RPMI7951 (cell line): ENCODE measurements at places on chromosomes 13 and 19.

- DNase-seq: no peak
These were observed 681 bp downstream of the ZNF837 start for GRCh38 chr19:58380037-58380661.

DNA sequence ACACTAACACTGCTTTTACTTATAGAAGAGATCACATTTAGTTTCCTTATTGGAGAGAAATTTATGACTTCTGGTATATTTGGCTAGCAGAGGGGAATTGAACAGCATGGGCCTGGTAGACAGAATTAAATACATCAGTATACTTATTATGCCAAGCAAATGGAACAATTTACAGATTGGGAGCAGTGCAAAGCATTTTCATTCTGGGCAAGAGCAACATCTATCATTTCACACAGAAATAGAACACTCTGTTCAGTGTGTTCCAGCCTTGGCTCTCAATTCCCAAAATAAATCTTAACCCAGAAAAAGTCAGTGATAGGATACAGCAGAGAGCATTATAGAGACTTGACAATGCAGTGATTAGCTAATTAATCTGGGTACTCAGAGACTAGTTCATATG, 604.0 kb upstream of the SLITRK6 start:
- no peak for DNase-seq

- DNase-seq: no peak
These were observed 207.4 kb downstream of the NHLRC3 start for GRCh38 chr13:39245688-39246087.

DNA sequence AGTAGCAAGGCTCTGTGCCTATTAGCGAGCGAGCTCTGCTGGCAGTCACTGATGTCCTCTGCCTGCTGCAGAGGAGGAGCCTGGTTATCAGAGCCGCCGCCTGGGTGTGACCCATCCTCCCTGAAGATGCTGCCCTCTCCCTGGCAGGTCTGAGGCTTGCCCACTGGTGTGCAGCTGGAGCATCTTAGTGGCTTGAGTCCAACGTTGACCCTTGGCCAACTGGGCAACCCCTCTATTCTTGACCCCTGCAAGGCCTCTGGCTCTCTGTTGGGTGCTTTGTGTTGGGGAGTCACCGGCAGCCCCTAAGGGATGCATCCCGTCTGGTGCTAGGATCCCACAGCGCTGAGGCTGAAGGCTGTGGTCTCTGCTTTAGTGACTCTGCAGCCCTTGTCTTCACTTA, 277.9 kb upstream of the SOX1 start:
- no peak for DNase-seq

- no peak for DNase-seq
These were observed 22.9 kb downstream of the TLE2 start for GRCh38 chr19:3006075-3006767.

- DNase-seq: no peak
These were observed 53.5 kb upstream of the SOX21 start for GRCh38 chr13:94765814-94766213.

GRCh38 chr13:43805071-43805468, 18.3 kb upstream of the ENOX1 start:
- peak; percentile 89 for DNase-seq

GRCh38 chr13:93966267-93966936, 513.1 kb downstream of the DCT start:
- no peak for DNase-seq

DNA sequence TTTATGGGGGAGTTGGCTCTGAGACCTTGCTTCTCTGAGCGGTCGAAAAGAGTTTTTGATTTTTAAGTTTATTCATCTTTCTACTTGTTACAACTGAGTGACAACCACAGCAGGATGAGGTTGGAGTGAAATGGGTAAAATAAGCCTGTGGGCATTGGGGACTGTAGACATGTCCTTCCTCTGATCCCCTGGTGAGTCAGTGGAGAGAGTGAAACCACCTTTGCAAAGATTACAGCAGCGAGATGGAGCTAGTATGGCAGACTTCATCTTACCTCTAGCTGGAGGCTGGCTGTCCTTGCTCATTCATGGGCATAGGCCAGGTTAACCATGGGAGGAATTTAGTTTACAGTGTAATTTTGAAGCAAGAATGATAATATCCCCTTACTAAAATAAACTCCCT, 30.9 kb upstream of the PSG9 start:
- DNase-seq: peak; percentile 62

- no peak for DNase-seq
These were observed 37.5 kb upstream of the ADGRE1 start for GRCh38 chr19:6849876-6850275.

GRCh38 chr19:4007021-4007835, at the start of gene PIAS4:
Gene PIAS4, plus strand, starts transcription at chr19:4007736. Its CDS starts 25 bp downstream, at chr19:4007761.
- DNase-seq: peak; percentile 91

DNA sequence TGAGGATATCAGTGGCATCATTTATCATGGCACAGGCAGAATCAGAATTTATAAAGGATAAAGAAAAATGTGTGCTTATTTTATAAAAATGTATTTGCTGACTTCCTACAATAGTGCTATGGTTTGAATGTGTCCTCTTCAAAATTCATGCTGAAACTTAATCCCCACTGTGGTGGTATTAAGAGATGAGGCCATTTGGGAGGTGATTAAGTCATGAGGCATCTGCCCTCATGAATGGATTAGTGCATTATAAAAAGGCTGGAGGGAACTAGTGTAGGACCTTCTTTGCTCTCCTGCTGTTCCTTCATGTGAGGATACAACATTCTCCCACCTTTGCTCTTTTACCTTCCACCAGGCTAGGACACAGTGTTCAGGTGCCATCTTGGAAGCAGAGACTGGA, 212.8 kb downstream of the RFC3 start:
- DNase-seq: peak; percentile 28

DNA sequence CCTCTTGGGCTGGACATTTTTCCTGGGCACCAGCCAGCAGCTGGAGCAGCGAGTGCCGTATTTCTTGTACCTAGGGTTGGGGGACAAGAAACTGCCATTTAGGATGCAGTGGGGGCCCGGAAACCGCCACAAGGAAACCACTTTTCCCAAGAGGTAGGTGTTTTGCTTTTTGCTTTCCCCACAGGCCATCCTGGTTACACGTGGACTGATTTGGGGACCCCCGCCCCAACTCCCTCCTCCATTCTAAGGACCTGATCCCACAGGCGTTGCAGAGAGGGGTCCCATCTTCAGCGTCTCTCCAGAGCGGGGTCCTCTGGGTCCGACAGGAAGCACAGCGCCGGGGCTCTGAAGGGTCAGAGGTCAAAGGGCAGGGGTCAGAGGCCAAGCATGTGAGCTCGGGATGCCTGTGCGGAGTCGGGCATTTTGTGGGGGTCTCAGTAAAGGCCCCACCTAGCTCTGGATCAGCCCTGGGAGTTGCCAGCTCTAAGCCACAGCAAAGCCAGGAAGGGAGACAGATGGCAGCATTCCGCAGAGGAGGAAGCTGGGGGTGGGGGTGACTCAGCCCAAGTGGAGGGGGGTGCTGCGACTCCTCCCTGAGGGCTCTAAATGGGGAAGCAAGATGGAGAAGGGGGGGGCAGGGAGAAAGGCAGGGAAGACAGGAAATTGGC, 4.3 kb downstream of the ZGLP1 start:
- DNase-seq: peak; percentile 70

- peak; percentile 81 for DNase-seq
These were observed 44.0 kb upstream of the GAS6 start for GRCh38 chr13:113907635-113908617.

GRCh38 chr19:43721469-43722048, 5.7 kb downstream of the IRGC start:
- DNase-seq: no peak

- DNase-seq: no peak
These were observed at the start of gene STXBP2 for GRCh38 chr19:7636691-7637373. Gene STXBP2, plus strand, starts transcription at chr19:7637110. Its CDS starts 40 bp downstream, at chr19:7637150.

DNA sequence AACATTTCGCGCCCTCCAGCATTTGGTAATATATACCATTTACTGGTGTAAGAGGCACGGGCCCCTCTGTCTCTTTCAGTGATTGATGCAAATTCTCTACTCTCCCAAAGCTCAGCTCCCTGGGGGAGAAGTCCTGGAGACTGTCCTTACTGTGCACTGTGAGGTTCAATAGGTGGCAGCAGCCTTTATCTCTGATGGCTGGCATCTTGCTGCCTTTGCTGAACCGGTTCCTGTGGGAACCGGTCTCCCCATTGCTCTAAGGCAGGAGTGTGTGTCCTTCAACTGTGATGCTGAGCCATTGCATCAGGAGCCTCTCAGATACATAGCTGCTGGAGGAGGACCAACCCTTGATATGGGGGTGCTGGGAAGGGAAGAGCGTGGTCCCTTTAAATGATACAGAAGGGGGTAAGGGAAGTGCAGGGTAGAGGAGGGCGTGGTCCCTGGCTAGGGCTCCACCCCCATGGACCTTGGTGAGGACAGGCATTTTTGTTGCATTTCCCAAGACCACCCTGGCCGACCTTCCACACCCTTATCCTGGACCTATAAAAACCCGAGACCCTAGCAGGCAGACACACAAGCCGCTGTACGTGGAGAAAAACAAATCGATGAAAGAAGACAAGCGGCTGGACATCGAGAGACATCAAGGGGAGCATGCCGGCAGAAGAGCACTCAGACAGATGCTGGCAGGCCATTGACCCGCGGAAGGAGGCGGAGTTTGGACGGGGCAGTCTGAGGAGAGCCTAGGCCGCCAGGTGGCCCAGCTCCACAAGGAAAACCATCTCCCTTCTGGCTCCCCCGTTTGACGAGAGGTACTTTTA, 41.1 kb upstream of the GTF3A start:
- DNase-seq: no peak

DNA sequence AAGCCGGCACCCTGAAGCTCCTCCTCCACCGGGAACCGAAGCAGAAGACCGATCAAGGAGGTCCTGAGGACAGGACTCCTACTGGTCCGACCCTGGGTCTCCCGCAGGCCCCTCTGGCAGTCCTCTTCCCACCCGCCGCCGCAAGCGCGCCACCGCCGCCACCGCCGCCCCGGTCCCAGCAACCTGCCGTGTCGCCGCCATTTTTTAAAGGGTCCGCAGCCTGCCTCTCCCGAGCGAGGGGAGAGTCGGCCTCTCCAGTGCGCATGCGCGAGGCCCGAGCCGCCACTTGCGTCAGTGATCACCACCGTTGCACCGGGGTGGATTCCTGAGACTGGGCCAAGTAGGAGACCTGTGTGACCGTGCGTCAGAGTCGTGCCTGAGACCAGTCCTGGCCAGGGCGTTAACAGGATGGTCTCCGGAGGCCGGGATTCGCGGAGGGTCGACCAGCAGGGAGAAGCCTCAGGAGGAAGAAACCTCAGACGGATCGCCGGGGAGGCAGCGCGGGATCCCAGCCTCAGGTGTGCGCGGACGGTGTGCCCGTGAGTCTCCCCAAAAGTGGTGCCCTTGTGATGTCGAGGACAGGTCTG, 51.6 kb downstream of the ZNF146 start:
- DNase-seq: peak; percentile 72

DNA sequence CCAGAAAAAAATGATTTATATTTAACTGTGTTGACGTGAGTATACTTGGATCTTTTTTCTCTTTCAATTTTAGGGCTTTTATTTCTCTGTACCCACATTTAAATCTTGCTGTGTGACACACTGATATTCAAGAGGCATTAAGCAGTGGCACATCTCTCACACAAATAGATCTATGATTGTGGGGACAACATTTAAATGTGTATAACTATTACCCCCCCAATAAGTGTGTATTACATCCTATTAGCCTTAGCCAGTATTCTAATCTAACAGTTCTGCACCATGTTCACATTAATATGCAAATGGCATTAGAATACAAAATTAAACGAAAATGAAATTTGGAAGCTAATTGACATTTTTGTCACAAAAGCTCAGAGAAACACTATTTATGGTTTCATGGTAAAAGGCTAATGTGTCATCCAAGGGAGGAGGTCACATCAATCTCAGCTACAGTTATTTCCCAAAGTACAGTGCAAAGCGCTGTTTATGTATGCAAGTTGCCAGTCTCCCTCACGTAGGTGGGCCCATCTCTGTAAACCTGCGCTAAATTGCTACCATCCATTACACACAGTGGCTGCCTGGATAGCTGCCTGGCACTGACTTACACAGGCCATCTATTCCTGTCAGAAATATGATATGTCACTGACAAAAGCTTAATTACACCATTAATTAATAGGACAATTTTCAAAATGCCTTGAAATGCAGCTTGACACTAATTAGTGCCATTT, 984.7 kb upstream of the PCDH9 start:
- no peak for DNase-seq

DNA sequence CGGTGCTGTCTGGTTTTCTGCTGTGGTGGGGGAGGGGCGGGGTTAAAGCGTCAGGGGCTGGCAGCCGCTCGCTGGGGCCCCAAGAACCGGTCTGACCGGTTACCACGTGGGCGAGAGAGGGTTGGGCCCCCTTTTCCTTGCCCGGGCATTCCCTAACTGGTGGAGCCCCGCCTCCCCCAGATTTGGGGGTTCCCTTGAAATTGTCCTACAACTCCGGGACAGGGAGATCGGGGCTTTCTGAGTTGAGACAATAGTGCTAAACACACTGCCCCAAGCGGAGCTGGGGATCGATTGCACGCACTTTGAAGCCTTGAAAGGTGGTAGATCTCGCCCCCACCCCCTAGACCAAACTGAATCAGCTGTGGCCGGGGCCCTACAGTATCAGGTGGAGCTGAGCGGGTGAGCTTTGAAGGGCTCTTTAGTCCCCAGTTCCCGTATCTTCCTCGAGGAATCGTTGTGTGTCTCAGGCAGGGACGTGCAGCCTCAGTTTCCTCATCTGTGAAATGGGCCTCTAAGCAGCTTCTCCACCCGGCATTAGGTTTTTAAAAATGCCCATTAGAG, 4.8 kb downstream of the IER2 start:
- DNase-seq: peak; percentile 60

- DNase-seq: peak; percentile 31
These were observed 10.7 kb upstream of the PABPC3 start for GRCh38 chr13:25085125-25085742.

GRCh38 chr19:30804751-30805150, 432.6 kb downstream of the ZNF536 start:
- no peak for DNase-seq

DNA sequence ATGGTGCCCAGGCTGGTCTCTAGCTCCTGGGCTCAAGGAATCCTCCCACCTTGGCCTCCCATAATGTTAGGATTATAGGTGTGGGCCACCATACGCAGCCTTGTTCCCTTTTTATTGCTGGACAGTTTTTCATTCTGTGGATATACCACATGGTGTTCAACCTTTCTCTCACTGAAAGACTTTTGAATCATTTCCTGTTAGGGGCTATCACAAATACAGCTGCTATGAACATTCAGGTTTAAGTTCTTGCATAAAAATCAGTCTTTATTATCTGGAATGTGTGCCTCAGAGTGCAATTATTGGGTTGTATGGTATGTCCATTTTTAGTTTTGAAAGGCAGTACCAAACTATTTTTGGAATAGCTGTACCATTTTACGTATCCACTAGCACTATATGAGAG, 647.2 kb downstream of the LIG4 start:
- no peak for DNase-seq

DNA sequence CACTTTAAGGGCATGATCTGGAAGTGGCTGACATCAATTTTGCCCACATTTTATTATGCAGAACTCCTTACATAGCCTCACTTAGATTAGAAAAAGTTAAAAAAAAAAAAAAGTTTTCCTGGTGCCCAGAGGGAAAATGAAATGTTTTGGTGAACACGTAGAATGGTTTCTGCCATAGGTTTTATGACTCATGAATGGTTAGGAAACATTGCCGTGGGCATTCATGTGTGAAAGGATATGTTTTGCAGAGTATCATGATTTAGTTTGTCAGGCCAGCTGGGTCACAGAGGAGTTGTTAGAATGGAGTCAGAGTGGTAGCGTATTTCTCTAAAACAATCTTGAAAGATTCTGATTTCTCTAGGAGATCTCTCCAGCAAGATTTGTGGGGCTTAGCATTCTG, 133.8 kb downstream of the MRPL57 start:
- DNase-seq: peak; percentile 92
